NCI-H1092 treated with DMSO at 0.1 percent for 48 hours (cell line): ENCODE measurements at places on chromosomes 1 and 21.
A peak's percentile ranks its signal among the peaks of the same experiment; 100 is the strongest.

DNA sequence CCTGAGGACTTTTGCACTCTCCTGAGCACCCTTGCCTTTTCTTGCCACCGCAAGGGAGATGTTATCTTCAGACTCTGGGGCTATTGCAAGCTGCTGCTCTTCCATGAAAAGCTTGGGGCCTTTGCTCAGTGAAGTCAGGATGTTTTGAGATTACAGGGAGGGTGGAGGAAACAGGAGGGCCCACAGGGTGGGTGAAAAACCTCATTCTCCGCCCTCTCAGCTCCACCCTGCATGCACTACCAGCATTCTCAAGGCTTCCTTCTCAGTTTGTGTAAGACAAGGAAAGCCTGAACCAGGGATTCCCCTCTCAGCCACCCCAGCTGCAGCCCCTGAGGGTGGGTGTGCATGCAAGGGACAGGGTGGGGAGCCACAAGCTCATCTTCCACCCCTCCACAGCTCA lies 25.8 kb upstream of the ZNF648 start:
- DNase-seq, result no peak

DNA sequence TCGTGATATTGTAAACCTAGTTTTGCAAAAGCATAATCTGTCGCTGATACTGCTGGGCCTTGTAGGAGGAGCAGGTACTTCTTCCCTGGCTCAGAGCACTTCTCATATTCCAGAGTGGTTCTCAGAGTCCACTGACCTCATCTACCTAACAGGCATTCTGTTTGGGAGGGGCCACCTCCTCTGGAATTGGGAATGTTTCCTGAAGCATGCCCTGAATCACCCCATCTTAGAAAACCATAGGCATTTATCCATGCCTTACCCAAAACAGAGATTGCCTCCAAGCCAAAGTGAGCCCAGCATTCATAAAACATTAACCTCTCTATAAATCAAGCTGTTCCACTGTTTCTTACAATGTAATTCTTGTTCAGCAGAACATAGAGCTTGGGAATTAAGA lies 35.1 kb downstream of the SLC44A3 start:
- no peak for DNase-seq

DNA sequence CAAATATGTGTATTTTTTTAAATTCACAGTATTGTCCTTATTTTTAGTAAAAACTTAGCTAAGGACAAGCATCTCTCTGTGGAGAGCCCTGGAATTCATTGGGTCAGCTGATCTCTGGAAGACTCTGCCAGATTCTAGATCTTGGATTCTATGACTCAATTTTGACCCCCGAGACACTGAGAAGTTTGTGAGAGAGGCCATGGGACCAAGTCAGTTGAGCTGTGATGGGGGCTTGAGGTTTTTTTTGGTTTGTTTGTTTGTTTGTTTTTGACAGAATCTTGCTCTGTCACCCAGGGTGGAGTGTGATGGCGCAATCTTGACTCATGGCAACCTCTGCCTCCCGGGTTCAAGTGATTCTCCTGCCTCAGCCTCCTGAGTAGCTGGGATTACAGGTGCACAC lies 13.5 kb downstream of the SHISA4 start:
- DNase-seq, result no peak

DNA sequence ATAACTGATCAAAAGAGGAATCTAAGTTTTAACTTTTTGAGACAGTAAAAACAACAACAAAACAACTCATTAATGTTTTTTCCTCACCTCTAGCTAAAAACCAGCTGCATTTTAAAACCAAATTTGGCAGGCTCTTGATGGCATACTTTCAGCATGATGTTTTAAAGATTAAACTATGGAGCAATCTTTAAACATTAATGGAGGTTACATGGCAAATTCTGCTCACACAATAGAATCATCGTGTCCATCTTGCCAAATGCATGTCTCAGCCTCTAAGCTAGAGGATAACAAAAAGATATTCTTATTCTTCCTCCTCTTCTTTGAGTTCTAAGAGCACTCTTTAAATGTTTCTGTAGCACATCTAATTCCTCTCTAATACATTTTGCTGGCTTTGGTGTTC lies 579.8 kb upstream of the PKN2 start:
- no peak for DNase-seq

GRCh38 chr1:206903687-206904086 lies 6.4 kb downstream of the IL24 start:
- DNase-seq, result no peak

DNA sequence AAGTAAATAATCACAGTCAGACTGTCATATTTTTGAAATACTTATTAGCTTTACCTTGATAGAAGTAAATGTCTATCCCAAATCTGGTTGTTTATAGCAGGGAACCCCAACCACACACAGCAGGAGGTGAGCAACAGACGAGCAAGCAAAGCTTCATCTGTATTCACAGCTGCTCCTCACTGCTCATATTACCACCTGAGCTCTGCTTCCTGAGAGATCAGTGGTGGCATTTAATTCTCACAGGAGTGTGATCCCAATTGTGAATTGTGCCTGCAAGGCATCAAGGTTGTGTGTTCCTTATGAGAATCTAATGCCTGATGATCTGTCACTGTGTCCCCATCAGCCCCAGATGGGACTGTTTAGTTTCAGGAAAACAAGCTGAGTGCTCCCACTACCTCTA lies 104.3 kb downstream of the GPATCH2 start:
- DNase-seq, result no peak

DNA sequence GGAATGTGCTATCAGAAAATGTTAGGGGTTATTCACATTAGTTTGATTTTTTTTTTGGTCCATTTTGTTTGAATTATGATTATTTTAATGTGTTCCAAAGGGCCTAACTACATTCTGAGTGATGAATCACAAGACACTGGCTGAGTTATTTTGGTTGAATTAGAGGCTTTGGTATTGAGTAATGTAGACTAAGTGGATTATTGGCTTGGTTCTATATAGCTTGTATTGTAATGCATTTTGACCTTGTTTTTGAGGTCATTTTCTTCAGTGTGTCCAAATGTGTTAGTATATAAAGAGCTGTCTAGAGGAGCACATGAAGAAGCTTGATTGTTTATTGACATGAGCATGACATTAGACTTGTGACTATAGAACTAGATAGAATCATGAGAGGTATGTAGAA lies 3.4 kb downstream of the ZNF326 start:
- no peak for DNase-seq

DNA sequence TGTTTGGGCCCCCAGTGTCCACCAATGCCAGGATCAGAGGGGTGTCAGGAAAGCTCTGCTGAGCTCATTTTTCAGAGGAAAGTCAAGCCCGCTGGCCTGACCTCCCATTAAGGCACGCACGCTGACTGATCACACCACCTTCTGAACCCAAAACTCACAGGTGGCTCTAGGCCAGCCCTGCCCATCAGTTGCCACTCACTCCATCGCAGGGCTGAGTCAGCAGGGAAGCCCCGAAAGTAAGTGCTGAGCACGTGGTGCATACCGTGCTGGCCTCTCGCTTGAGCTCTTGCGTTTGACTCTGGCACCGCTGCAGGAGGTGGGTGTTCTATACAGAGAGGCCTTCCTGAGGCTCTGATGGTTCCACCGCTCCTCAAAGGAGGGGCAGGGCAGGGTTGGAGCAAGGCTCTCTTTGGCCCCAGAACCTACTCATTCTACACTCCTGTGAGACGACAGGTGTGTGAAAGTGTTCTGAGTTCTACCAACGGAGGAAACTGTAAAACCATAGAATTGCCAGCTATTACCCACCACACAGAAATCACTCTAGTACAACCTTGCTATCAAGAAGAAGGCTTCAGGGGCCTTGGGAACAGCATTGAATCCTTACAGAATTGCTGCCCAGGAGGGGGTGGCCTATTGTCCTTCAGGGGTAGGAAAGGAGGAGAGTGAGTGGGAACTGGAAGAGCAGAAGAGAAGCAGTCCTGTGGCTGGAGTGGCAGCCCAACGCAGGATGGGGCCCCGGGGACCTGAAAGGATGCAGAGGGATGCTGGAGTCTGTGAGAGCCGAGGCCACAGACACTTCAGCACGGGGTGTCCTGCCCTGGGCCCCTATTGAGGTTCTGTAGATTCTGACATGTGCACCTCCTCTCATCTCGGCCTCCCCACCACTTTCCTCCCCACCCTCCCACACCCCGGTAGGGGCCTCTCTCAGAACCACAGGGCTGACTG lies 214.7 kb upstream of the EDN2 start:
- no peak for DNase-seq

GRCh38 chr1:231161667-231162296 lies at the start of gene TRIM67:
Gene TRIM67, plus strand, starts transcription at chr1:231162058. Its CDS starts 912 bp downstream, at chr1:231162970.
- DNase-seq, result peak; percentile 83

DNA sequence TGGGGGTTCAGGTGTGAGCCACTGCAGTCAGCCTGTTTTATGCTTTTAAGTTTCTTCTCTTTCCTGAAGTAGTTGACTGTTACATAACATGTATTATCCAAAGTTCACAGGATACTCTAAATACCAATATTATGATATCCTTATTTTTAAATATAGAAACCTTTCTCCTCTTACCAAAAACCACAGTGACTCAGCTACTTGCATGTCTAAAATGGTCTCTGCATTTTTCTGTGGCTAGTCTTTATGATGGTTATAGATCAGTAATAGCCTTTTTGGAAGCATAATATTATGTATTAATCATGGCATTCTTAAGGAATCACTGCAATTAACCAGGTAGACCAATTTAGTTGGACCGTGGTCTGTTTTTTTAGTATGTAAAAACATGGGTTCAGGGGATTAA lies 210.8 kb upstream of the CACYBP start:
- DNase-seq, result no peak

DNA sequence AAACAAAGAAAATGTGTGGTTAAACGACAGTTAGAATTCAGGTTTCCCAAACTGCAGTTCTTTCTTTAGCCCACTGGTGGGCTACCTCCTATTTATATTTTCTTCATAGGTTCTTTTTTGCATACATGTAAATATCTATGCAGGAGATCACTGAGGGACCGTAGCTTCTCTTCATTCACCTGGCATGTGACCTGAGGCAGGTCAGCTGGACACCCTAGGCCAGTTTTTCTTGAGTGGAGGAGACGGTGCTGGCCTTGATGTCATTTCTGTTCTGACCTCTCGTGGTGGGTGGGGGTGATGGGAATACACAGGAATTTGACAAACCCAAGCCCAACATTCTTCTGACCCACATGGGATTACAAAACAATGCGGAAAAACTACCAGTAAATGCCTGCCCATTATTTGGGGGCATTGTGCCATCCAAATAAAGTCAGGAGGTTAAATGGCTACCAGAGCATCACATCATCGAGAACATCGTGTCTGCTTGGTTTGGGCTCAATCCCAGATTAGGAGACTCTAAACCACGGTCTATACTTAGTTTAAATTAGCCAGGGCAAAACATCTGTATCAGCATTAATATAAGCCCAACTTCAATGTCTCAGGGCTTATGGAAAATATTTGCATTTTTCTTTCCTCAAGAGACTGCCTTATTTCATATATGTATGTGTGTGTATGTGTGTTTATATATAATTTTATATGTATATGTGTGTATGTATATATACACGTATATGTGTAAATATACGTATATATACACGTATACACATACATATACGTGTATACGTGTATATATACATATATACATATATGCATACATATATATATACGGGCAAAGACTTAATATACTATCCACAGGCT lies 7.4 kb upstream of the IRF2BP2 start:
- DNase-seq, result peak; percentile 57

GRCh38 chr1:184624051-184624450 lies 130.6 kb downstream of the EDEM3 start:
- no peak for DNase-seq

- DNase-seq, result no peak
Observed at GRCh38 chr1:29576510-29576909, 340.2 kb downstream of the PTPRU start.

DNA sequence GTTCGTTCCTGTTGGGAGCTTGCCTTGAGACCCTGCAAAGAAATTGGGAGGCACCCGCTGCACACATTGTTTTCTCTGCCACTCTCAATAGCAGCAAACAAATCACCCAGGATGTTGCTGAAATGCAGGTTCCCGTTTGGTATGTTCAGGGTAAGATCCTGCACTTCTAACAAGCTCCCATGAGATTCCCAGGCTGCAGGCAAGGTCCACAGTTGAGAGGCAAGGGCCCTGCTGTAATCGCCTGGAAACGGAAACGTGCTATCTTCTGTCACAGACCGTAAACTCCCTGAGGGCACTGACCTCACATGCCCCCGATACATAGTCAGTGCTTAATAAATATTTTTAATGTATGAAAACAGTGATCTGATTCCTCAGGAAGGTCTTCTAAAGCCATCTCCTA lies 37.8 kb downstream of the XCL1 start:
- no peak for DNase-seq

DNA sequence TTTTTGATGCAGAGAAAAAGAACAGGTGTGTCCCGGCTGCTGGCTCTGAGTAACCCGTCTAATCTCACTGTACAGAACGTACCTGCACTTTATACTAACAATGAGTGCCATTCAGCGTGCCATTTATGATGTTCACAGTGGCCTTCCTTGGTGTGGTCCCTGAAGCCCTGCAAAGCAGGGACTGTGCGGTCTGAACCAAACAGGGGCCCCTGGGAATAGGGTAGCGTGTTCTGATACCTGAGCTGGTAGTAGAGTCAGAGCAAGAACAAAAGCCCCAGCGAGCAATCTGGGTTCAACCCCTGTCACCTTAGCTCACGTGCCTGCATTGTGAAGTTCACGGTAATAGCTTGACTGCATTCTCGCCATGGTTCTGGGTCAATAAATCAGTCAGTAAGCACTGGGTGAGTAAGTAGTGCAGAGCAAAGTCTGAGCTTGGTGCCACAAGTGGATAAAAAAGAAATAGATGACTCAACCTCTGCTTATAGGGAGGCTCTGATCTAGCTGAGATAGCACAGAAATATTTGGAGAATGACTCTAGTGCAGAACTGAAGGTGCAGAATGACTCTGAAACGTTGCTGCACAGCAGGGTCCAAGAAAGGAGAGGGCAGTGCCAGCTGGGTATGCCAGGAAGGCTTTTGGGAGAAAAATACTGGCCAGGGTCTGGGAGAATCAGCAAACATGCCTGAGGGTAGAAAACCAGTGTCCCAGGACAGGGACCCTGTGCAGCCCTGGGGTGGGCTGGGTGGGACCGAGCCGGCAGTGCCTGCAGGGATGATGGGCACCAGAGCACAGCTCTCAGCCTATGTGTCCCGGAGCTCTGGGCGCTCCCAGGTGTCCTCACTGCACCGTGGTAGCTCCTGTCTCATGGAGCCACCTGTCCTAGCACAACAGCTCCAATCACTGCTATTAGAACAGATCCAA lies 125.9 kb downstream of the RHOU start:
- DNase-seq, result no peak

GRCh38 chr1:230706887-230707731 lies 6.8 kb downstream of the AGT start:
- no peak for DNase-seq

DNA sequence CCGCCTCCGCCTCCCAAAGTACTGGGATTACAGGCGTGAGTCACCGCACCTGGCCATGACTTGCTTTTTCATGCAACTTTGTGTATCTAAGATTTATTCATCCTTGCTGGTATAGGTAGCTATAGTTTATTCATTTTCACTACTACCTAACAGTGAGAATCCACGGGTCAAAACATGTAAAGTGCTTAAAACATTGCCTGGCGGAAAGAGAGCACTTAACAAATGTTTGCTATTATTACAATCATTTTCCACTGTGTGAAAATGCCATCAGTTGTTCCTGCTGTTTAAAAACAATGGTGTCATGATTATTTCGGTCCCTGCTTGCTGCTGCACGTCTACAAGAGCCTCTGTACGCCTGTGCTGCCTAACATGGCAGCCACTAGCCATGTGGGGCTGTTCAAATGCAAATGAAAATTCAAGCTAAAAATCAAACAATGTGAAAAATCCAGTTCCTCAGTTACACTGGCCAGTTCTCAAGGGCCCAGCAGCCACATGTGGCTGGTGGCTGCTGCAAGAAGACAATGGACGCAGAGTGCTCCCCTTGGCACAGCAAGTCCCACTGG lies 65.1 kb downstream of the CLSTN1 start:
- no peak for DNase-seq
